Vagina (tissue), 2 donors: ENCODE measurements at places on chromosomes 4 and X. TPM values are rescaled to one million over a fixed set of nuclear protein-coding genes. Genes with fewer than 3 reads are reported as not detected.

Gene RAB28
- 182 TPM for total RNA-seq

Gene ASB5
- total RNA-seq, result 5.9 TPM

Gene SPANXN3
- not detected for total RNA-seq

Gene GPRASP1
- 12.8 TPM for total RNA-seq

Gene STARD8
- total RNA-seq, result 14.0 TPM

Gene ACE2
- 0.49 TPM for total RNA-seq

Gene NDNF
- total RNA-seq, result 4.9 TPM

Gene ARMCX2
- 30.2 TPM for total RNA-seq

Gene CFAP299
- total RNA-seq, result not detected

Gene PPARGC1A
- total RNA-seq, result 1.2 TPM

Gene USP17L17
- not detected for total RNA-seq

Gene F8A2
- total RNA-seq, result not detected

Gene SSX4
- not detected for total RNA-seq

Gene FAT4
- 9.8 TPM for total RNA-seq

GRCh38 chr4:84167564-84167963 lies 331.5 kb downstream of the NKX6-1 start:
- DNase-seq, result no peak

- DNase-seq, result no peak
These were observed 899 bp downstream of the LYAR start for GRCh38 chr4:4289055-4289454.

DNA sequence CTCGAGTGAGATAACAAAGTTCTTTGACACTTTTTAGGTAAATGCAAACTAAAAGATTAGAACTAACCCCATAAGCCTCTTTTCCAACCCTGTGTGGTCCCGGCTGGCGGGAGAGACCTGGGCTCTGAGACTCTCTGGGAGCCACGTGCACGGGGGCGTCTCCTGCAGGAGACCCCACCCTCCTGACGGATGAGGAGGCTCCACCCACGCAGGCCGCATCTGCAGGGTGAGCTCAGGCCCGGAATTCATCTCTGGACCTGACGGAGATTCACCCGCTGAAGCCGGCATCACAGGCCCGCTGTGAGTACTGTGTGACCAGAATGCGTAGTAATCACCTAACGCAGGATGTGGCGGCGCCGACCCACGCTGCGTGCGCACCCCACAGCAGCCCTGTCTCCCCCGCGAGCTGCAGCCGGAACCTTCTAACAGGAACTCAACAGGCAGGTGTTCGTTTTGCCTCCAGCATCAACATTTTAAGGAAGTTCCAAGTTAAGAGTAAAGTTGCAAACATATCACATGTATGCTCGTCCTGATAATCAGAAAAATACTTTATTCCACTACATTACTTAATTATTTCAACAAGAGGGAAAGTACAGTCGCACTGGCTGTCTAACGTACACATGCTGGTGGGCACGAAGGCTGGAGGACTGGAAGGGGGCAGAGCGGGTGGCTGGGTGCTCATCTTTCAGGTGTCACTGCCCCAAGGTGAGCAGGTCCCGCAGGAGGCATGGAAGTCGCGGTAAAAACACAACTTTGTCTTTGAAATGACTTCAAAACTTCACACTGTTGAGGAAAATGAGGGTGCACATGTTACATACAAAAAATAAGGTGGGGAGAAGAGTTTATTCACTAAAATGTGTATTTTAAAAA lies 44.5 kb downstream of the FGFRL1 start:
- no peak for DNase-seq

- DNase-seq, result no peak
These were observed 33.2 kb downstream of the CEP44 start for GRCh38 chr4:174316954-174317353.

- DNase-seq, result no peak
These were observed 144.2 kb downstream of the MSN start for GRCh38 chrX:65811558-65812228.

DNA sequence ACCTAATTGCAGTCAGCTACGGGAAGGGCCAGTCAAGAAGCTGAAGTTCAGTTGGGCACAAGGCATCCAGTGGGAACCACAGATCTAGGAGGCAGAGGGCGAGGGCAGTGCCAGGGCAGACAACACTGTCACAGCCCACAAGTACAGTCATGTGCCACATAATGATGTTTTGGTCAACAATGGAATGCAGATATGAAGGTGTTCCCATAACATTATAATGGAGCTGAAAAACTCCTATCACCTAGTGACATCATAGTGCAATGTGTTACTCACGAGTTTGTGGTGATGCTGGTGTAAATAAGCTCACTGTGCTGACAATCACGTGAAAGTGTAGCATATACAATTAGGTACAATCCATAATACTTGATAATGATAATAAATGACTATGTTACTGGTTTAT lies 4.5 kb upstream of the TMEM255A start:
- DNase-seq, result no peak

DNA sequence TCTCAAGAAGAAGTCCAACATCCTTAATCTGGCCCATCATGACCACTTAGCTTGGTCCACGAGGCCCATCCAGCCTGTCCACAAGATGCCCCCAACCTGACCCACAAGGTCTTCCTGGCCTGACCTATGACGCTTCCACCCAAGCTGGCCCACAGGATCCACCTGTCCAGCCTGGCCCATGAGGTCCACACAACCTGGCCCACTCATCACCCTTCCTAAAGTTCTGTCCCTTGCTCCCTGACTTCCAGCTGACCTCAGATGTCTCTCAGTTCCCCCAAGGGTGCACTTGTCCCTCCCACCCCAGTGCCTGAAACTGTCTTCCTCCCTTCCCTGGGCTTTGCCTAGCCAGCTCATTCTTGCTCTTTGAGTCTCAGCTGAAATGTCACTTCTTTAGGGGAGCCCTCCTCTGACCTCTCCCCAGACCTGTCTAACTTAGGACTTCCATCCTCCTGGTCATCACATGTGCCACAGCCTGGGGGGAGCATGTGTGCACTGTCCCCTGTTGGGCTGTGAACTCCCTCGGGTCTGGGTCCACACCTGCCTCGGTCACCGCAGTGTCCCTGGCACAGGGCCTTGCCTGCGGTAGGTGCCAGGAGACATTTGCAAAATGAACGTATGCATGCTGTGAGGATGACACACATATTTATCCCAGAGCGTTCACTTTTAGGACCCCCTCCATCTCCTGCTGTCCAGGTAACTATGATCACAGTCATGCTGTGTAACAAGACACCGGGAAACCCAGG lies 61.7 kb downstream of the EVC start:
- no peak for DNase-seq

DNA sequence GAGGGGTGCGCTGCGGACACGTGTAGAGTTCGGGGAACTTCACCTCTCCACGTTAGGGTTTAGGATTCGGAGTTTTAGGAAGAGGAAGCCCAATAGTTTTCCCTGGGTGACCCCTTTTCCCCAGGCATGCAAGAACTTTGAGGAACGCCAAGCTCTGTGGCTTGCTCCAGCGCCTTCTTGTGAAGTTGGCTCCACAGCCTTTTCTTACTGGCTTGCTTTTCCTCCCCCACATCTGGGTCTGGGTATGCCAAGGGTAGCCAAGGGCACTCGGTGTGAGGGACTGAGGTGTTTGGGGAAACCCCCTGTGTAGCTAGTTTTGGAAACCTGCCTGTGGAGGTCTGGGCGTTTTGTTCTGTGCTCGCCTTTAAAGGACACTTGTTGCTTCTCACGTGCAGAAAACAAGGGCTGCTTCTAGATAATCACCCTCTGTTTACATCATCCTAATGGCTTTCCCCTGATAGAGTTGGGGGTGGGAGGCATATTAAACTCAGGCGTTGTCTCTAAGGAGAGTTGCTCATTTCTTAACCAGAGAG lies 746 bp downstream of the EDNRA start:
- DNase-seq, result no peak

- DNase-seq, result no peak
These were observed 108.7 kb downstream of the IQCM start for GRCh38 chr4:149706942-149707341.

GRCh38 chrX:72624194-72624593 lies 51.6 kb upstream of the HDAC8 start:
- DNase-seq, result no peak

GRCh38 chr4:112284662-112285411 lies 867 bp downstream of the TIFA start:
- DNase-seq, result no peak

- no peak for DNase-seq
These were observed 23.5 kb upstream of the PRDM8 start for GRCh38 chr4:80173841-80174240.

DNA sequence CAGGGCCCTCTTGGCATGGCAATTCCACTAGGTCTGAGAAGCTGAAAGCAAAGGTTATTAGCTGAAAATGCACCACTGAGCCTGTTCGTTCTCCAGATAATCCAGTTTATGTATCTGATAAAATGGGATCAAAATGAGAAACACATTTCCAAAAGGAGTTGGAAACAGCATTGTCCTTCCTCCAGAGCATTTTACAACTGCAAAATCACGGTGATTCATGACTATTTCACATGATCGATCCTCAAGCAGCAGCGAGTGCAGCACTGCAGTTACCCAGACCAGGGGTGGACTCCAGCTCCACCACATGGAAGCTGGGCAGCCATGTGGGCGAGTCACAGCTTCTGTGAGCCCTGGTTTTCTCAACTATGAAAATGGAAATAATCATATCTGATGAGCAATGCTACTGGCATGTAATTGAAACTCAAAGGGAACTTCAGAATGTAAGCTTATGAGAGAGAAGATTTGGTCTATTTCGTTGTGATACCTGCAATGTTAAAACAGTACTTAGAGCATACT lies 78.7 kb upstream of the MSX1 start:
- DNase-seq, result no peak

DNA sequence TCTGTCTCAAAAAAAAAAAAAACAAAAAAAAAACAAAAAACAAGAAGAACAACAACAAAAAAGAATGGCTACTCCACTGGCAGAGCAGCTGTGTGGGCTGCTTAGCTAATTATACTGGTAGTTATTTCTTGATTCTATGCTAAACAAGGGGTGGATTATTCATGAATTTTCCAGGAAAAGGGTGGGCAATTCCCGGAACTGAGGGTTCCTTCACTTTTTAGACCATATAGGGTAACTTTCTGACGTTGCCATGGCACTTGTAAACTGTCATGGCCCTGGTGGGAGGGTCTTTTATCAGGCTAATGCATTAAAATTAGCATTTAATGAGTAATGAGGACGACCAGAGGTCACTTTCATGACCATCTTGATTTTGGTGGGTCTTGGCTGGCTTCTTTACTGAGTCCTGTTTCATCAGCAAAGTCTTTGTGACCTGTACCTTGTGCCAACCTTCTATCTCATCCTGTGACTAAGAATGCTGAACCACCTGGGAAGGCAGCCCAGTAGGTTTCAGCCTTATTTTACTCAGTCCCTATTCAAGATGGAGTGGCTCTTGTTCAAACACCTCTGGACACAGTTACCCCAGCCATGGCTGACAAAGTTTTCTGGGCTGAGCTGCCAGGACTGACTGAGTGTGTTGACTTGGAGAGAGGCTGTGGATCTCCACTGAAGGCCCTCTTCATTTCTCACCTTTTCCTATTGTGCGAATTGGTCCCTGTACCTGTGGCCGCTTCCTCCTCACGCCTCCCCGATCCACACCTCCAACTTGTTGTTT lies 1.3 kb upstream of the OCIAD2 start:
- DNase-seq, result no peak

GRCh38 chr4:118968005-118968404 lies 79.4 kb downstream of the SYNPO2 start:
- DNase-seq, result no peak

GRCh38 chrX:135596495-135596894 lies 76.0 kb downstream of the INTS6L start:
- DNase-seq, result no peak

DNA sequence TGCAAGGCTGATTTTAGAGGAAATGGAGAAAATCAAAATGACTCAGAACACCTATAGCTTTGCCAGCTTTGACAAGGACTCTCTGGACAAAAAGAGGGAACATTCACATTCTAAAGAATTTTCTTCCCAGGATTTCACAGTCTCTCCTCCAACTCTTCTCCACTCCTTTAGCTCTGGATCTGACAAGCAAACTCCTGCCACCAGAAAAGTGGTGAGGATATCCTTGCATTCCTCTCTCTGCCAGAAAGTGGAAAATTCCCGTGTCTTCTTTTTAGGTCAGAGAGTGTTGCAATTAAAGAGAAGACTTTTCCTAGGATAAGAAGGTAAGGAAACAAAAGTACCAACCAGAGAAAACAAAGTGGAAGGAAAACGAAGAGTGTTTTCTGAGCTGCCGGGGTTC lies 16.1 kb upstream of the PDGFRA start:
- DNase-seq, result no peak

DNA sequence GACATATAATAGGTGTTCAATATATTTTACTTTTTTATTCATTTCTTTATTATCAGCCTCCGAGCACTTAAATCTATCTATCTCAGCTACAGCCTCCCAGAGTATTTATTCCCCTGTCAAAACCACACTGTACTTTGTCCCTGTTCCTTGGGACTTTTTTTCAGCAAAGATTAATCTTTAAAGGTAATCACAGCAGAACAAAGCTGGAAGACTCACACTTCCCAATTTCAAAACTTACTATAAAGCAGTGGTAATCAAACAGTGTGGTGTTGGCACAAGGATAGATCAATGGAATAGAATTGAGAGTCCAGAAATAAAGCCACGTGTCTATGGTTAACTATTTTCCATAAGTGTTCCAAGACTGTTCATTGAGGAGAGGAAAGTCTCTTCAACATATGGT lies 59.7 kb downstream of the KLHL13 start:
- no peak for DNase-seq

GRCh38 chr4:94924566-94924965 lies 166.8 kb downstream of the BMPR1B start:
- DNase-seq, result no peak

- no peak for DNase-seq
These were observed 144.4 kb upstream of the TET2 start for GRCh38 chr4:105002278-105002677.

DNA sequence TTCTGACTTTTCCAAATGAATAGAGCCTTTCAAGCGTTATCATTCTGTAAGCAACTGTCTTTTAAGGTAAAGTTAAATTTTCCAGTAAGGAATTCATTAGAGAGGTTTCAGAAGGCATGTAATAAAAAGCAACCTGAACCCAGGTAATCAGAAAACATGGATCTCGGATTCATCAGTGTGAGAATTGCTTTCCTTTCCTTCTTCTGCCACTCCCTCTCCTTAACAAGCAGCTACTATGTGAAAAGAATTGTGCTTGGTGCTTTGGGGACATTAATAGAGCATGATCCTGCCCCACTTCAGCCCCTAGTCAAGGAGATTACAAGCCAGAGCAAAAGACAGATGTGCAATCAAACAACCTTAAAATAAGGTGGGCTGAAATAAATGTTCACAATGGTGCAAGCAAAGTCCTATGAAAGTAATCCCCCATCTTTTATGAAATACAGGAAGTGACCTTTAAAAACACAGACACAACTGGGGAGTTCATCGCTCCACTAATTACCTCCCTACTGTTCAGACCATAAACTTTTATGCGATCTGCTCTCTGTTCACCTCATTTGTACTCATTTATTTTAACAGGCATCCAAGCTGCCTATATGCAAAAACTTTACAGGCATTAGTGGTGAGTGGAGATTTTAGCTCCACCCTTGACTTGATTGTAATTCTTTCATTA lies 122.9 kb upstream of the RASGEF1B start:
- DNase-seq, result no peak

GRCh38 chr4:144646523-144647094 lies 653 bp downstream of the HHIP start:
- DNase-seq, result no peak
